ENCODE measurements at places on chromosomes 1 and 21.

DNA sequence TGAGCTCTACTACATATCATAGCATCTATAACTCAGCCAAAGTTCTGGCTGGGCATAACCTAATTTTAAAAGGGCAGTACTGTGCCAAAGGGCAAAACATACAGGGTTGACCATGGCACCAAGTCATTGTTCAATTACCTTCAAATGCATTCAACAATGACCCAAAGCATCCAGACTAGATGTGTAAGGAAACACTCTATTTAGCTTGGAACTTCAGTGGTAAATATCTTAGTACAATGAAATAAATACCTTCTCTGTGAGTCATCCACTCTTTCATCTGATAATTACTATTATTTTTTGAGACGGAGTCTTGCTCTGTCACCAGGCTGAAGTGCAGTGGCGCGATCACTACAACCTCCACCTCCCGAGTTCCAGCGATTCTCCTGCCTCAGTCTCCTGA is 70.0 kb downstream of the NVL start:
- no peak for DNase-seq

DNA sequence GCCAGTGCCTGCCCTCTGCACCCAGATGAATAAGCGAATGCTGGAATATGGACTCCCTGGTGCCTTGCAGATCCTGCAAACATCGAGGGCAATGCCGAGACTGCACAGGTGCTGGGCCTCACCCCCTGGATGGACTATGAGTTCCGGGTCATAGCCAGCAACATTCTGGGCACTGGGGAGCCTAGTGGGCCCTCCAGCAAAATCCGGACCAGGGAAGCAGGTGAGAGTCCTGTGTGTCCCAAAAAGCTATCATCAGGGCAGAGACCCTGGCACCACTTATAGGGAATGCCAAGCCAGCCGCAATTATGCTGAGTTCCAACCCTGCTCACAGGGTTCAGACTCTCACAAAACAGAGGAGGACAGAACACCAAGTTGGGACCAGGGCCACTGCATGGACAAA is 17.2 kb downstream of the TMEM81 start:
- no peak for DNase-seq

DNA sequence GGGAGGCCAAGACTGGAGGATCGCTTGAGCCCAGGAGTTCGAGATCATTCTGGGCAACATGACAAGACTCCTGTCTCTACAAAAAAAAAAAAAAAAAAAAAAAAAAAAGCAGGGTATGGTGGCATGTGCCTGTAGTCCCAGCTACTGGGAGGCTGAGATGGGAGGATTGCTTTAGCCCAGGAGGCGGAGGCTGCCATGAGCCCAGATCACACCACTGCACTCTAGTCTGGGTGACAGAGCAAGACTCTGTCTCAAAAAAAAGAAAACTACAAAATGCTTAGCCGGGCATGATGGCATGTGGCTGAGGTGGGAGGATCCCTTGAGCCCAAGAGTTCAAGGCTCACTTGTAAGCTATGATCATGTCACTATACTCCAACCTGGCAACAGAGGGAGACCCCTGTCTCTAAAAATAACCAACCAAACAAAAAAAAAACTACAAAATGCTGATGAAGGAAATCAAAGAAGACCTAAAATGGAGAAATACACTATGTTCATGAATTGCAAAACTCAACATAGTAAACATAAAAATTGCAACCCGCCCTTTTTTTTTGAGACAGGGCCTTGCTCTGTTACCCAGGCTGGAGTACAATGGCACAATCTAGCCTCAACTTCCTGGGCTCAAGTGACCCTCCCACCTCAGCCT is 20.4 kb downstream of the SHISAL2A start:
- DNase-seq = no peak

GRCh38 chr21:32958288-32959002 is 67.3 kb upstream of the OLIG2 start:
- DNase-seq = no peak

DNA sequence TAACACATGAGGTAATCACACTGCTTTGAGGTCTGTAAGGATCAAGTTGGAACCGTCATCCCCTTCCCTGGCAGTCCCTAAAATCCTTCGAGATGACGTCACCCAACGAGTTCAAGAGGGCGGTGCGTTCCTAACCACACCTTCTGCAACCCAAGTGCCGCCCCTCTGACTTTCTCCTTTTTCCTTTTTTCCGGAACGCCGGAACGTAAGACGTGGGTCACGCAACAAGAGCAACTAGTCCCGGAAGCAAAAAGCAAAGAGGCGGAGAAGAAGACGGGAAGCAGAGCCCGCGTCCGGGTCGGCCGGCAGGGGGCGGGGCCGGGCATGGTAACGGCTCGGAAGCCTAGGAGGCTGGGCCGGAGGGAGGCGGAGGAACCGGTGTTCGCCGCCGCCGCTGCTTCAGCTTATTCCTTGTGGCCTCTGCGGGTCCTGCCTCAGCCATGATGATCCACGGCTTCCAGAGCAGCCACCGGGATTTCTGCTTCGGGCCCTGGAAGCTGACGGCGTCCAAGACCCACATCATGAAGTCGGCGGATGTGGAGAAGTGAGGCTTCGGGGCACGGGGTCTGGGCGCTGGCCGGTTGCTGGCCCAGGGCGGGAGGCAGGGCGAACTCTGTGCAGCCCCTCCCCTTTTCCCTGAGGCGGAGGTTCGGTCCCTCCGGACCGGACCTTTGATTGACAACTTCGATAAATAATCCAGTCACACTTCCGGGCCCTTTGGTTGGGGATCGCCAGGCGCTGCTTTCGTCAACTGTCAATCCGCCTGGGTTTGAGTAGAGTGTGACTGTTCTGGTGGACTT is at the start of gene TIPRL:
Gene TIPRL, plus strand, starts transcription at position 325 of the 800 bp plus-strand sequence. Its CDS starts 116 bp downstream, at position 441.
- DNase-seq = peak; percentile 99

- no peak for DNase-seq
Measured at GRCh38 chr1:27632387-27633297, 2.3 kb downstream of the FGR start.

- DNase-seq = no peak
Measured at GRCh38 chr21:41683815-41684214, 83.0 kb downstream of the RIPK4 start.

GRCh38 chr21:33608559-33608958 is 20.1 kb upstream of the DONSON start:
- DNase-seq = no peak

GRCh38 chr1:114322734-114323133 is 169.1 kb upstream of the SYT6 start:
- DNase-seq = no peak

- DNase-seq = no peak
Measured at GRCh38 chr1:248816042-248816851, 9.5 kb downstream of the SH3BP5L start.

DNA sequence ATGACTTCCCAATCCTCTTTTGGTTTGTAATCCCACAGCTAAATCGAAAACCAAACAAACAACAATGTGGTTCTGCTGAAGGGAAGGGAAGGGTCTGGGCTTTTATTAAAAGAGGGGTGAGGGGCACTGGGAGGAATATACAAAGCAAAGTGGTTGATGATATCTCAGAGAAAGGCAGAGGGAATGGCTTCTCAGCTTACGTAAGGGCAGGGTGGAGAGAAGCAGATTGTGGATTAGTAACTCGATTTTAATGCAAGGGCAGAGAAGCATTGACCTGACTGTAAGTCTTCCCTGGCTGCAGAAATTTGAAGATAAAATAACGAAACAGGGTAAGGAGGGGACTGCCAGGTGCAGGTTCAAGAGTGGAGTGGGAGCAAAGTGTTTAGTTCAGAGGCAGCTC is 438.2 kb upstream of the LRRC7 start:
- peak; percentile 33 for DNase-seq

- peak; percentile 74 for DNase-seq
Measured at GRCh38 chr1:112998592-112999235, 42.7 kb upstream of the SLC16A1 start.

GRCh38 chr1:22018583-22019559 is 17.4 kb downstream of the CELA3A start:
- no peak for DNase-seq

GRCh38 chr1:201088395-201088794 is 23.8 kb downstream of the CACNA1S start:
- DNase-seq = no peak

DNA sequence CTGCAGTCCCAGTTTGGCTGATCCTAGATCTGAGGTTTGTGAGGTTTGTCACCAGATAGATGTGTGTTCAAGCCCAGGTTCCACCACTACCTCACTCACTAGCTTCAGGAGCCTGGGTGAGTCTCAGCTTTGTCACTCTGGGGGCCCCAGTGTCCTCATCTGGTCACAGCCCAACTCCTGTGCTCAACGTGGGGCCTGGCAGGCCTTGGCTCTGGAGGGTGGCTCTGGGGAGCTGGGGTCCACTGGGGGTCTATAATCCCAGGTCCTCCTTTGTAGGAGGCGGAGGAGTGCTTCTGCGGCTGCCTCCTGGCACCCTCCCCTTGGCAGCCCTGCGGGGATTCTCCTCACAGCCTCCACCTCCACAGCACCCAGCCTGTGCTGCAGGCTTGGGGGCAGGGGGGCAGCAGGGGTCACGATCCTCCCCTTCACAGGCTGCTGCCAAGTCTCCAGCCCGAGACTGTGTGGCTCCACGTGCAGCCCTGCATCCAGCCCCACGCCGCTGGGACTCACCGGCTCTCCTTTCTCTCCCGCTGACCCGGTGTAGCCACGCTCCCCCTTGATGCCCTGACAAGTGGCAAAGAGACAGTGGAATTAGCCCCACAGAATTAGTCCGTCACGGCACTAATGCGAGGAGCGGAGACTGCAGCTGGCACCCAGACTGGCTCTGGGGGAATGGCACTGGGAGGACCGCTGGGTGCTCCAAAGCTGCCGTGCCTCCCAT is 22.5 kb upstream of the PEF1 start:
- no peak for DNase-seq

DNA sequence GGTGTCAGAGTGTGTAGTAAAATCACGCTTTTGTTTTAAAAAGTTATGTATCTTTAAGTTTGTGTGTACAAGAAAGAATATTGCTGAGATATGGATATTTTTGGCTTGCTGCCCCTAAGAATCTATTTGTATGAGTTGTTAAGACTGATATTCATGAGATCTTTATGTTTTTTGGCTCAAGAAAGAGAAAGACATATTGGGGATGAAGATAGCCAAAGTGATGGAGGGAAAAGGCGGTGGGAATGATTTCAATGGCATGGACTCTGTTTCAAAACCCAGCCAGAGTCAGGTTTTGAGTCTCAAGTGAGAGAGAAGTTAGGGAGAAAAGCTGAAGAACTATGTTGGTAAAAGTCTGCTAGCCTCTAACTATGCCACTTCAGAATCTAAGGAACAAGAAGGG is 351.7 kb downstream of the PBX1 start:
- no peak for DNase-seq

GRCh38 chr1:219439376-219439775 is 173.5 kb downstream of the ZC3H11B start:
- DNase-seq = no peak

DNA sequence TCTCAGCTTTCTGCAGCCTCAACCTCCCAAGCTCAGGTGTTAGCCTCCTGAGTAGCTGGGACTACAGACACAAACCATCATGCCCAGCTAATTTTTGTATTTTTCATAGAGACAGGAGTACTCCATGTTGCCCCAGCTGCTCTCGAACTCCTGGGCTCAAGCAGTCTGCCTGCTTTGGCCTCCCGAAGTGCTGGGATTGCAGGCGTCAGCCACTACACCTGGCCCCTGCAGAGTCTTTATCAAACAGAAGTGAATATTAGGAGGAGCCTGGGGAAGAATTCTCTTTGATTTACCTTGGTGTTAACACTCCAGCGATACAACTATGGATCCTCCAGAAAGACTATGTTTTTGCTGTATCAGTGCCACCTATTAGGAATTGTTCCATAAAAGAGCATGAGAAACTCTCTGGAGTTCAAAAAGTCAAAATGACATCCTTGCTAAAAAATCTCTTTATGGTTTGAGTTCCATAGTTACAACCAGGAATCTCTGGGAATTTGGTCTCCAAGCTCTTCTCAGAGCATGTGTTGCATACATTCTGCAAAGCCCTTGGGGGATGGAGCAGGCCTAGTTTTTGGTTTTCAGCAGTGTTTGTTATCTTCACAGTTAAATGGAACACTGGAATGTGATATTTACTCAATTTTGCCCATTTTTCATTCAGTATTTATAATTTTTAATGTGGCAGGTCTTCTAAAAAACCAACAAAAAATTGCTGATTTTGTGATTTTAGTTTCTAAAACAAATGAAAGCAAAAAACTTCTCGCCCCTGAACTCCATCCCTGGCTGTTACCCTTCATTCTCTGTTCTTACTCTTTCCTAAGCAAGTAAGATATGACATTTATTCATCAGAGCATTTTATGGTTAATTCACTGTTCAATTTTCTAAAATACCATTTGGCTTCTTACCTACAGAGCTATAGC is 77.3 kb downstream of the OLFML2B start:
- DNase-seq = no peak

DNA sequence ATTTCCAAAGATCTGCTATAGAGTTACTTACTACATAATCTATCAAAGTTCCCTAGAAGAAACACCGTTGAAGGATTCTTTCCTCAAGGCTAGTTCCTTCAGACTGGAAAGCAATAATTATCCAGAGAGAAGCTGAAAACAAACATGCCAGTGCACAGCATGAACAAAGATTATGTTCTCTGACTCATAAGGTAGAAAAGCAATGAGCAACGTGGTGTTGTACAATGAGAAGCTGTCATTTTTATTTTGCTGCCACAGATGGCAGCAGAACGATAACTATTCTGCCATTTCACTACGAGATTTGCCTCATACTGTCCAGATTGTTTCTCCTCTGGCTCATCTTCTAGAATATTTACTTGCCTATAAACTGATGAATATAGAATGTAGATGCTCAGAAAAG is 10.7 kb downstream of the EXTL2 start:
- DNase-seq = peak; percentile 12

DNA sequence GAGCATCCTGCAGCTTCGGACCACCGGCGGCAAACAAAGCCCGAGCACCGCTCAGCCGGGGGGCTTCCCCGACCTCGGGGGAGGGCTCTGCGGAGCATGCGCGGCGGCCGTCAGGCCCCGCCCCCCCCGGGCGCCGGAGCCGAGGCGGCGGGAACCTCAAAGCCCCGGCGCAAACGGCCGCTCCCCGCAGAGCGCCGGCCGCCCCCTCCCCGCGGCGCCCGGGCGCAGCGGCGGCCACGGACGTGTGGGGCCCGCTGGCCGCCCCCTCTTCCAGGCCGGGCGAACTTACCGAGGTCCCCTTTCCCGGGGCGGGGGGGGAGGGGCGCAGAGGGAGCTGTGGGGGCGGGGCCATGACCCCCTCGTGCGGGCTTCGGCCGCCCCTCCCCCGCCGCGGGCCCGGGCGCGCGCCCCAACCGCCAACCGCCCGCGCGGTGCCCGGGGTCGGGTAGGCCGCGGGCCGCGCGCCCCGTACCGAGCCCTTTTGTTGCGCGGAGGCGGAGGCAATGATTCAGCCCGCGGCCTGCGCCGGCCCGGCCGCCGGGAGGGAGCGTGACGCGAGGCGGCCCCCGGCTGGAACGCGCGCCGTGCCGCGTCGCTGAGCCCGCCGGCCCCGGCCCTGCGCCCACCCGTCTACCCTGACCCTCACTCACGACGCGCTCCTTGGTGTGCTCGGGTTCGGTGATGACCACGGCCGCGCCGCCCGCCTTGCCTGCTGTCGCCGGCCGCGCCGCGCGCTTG is 1.7 kb downstream of the RCC2 start:
- peak; percentile 44 for DNase-seq

DNA sequence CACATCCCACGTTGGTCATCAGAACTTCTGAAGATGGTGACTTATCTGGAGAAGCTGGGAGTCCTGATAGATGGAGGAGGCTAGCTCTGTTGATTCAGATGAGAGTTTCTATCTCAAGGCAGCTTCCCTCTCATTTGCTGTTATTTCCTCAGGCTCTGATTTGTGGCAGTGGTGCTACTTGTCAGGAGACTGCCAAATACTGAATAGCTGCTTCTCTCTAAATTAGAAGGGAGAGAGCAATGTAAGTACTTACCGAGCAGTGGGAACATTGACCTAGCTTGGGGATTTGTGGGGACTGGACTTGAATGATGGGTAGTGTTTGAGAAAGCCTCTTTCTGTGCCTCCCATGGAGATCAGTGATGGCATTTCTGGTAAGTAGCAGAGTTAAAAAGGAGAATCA is at the start of gene OR10K1:
Gene OR10K1, plus strand, starts transcription at position 301 of the 400 bp plus-strand sequence. CDS start 3,728 bp downstream, outside the sequence.
- DNase-seq = no peak
